Suppressor macrophage treated with lipopolysaccharide for 4 hours (primary cell): ENCODE measurements at places on chromosomes 12 and 14.

DNA sequence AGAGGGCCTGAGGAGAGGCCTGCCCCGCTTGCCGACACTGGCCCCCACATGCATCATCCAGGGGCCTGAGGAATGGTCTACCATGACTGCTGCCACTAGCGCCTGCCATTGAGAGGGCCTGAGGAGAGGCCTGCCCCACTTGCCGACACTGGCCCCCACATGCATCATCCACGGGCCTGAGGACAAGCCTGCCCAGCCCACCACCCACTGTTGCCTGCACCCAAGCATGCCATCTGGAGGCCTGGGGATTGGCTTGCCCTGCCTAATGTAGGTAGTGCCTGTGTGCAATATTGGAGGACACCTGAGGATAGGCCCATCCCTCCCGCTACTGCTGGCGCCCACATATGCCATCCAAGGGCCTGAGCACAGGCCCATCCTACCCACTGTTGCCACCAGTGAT is 24.4 kb downstream of the CYP46A1 start:
- no peak for DNase-seq

GRCh38 chr14:58815794-58816193 is 178.0 kb downstream of the DACT1 start:
- no peak for DNase-seq

- no peak for DNase-seq
Observed at GRCh38 chr12:89889062-89889461, 180.4 kb upstream of the ATP2B1 start.

DNA sequence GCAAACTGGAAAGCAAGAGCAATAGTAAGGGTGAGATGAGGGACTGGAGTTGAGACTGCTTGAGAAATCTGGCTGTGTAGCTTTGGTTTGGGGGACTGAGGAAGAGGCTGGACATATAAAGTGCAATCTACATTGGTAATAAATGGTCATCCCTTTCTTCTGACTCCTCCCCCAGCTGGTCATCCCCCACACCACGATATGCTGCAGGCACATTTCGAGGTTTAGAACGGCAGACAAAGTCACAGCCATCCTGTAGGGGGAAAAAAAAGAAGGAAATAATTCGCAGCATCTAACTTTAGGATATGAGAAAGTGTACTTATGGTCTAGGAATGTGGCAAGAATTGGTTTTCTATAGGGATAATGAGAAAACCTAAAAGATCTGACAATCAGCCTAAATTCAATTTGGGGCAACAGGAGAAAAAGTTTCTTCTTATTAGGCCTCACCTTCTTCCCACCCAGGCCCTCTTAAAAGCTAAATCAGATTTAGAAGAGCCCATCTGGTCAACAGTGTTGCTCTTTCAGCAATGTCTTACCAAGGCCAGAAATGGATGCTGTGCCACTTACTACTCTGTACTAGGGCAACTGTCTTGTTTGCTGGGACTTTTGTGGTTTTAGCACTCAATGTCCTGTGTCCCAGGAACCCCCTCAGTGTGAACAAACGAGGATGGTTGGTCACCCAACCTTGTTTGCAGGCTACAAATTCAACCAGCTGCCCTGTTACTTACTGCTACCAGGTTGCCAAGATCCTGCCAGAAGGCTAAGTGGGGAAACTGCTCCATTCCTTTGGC is 7.6 kb downstream of the M6PR start:
- DNase-seq: no peak

GRCh38 chr12:114894076-114894475 is 210.1 kb upstream of the TBX3 start:
- DNase-seq: no peak

DNA sequence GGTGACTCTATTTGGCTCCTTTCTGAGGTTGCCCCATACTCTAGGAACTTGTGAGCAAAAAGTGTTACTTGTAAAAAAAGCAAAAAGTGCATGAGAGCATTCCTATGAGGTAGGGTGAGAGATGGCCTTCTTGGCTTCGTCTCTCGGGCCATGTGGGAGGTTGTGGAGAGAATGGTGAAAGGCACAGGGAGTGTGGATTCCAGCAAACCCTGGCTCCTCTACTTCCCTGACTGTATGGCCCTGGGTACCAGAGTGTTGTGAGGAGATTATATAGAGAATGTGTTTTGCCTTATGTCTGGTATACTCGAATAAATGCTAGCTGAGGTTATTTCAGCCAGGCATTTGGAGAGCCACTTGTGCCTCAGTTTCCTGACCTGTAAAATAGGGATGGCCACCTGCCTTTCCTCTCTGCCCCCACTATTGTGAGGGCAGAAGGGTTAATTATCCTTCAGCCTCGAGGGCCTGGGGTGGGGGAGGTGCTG is 11.0 kb downstream of the PLEKHG3 start:
- DNase-seq: no peak

DNA sequence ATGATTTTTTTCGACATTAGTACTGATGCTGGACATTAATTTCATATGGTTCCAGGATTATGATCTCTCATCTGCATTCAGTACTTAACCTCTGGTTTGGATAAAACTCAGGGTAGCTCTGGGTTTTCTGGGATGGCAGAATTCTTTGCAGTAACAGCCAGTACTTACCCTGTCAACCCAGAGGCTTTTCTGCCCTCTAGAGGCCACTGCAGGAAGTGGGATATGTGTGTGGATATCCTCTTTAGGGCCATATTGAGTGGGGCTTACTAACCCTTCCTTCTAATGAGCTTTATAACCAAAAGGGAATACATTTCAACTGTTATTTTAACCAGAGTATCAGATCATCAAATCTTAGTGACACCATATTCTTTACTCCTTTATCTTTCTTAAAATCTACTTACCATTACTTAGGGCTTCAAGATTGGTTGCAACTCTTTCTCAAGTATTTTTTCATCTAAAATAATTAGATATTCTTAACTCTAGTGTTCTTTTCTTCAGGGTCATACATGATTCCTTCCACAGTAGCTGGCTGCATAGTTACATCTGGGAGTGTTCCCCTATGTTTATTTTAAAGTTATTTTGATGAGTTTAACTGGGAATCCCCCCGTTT is 488.0 kb upstream of the STXBP6 start:
- DNase-seq: peak; percentile 44

DNA sequence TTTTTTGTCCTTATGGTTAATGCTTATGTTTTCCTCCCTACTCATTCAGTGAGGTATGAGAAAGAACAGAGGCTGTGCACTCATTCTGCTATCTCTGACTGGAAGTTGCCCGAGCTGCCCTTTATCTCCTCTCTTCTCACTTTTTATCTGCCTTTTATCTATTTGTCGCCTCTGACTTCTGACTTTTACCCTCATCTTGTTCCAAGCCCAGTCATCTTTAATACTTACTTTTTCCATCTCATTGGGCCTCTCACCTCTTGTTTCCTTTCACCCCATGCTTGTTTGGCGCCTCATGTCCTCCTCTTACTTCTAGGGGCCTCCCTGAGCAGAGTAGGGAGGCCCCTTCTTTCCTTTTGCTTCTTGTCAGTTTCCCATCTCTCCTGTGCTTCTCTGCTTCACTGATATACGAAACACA is 50.7 kb downstream of the DIP2B start:
- DNase-seq: no peak

- peak; percentile 47 for DNase-seq
Observed at GRCh38 chr12:49296034-49296835, 1.3 kb downstream of the PRPH start.

GRCh38 chr12:5177096-5177495 is 133.4 kb downstream of the KCNA5 start:
- DNase-seq: no peak

GRCh38 chr12:22415342-22416309 is 81.1 kb upstream of the ST8SIA1 start:
- no peak for DNase-seq

DNA sequence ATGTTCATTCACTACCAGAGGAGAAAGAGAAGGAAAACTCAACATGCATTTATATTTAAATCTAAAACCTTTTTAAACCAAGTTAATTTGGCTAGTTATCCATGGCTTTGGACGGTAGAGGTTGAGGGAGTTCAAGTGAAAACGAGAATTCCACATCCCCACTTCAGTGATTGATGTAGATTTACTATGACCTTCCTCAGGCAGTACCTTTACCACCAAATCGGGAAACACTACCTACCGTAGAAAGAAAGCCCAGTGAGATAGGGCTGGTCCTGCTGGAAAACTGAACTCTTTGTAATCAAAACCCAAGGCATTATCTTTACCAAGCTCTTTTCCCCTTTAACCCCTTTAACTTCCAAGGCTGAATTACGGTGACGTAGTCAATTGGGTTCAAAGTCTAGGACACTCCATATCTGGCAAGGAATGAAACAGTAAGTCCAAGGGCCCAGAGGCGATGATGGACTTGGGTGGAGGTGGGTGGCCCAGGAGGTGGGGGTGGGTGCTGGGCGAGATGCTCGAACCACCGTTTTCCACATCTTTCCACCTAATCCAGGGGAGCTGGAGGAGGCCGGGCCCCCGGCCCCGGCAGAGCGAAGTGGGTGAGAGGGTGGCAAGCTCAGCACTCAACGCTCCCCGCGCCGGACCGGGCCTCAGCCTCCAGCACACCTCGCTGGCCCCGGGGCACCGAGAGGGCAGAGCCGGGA is 618 bp downstream of the SEC23A start:
- peak; percentile 25 for DNase-seq

- DNase-seq: peak; percentile 16
Observed at GRCh38 chr12:51621156-51621922, 30.3 kb downstream of the SCN8A start.

DNA sequence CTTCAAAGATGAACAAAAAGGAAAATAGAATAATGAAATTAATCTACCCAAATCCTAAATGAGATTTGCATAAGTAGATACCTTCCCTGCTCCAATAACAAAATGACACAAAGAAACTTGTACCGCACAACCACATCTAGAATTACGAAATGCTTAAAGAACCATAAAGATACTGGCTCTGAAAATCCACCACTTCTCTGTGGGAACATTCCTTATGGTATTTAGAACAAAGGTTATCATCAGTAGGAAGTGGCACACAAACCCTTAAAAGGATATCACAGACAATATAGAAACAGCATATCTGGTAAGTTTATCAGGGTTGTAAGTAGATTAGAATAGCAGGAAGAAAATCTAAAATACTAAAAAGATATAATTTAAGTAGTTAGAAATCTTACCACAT is 11.6 kb downstream of the IAPP start:
- no peak for DNase-seq

DNA sequence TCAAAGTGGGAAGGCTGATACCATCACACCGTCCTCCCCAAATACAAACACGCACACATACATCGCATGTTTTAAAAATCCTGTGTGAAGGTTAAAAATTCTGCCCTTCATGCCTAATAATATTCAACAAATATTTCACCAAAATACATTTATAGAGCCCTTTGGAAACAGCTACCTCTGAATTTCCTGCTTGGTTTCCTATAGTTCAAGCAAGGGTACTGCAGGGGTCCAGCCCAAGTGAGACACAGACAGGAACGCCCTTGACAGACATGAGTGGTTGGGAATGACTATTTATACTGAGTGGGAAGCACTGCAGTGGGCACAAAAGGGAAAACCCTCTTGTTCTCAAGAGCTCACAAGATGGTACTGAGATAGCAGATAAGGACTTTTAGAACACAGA is 51.0 kb downstream of the ST8SIA1 start:
- DNase-seq: no peak

GRCh38 chr14:49972823-49973222 is 79.9 kb downstream of the ARF6 start:
- peak; percentile 52 for DNase-seq

GRCh38 chr12:127275416-127275815 is 991.6 kb upstream of the TMEM132C start:
- DNase-seq: peak; percentile 26

GRCh38 chr12:65741656-65742017 is 82.6 kb upstream of the HMGA2 start:
- DNase-seq: peak; percentile 12

- peak; percentile 72 for DNase-seq
Observed at GRCh38 chr14:61565836-61566536, 129.3 kb upstream of the HIF1A start.

GRCh38 chr12:5008661-5009060 is 35.0 kb upstream of the KCNA5 start:
- DNase-seq: peak; percentile 5

- no peak for DNase-seq
Observed at GRCh38 chr14:76617440-76617839, 143.8 kb upstream of the VASH1 start.

DNA sequence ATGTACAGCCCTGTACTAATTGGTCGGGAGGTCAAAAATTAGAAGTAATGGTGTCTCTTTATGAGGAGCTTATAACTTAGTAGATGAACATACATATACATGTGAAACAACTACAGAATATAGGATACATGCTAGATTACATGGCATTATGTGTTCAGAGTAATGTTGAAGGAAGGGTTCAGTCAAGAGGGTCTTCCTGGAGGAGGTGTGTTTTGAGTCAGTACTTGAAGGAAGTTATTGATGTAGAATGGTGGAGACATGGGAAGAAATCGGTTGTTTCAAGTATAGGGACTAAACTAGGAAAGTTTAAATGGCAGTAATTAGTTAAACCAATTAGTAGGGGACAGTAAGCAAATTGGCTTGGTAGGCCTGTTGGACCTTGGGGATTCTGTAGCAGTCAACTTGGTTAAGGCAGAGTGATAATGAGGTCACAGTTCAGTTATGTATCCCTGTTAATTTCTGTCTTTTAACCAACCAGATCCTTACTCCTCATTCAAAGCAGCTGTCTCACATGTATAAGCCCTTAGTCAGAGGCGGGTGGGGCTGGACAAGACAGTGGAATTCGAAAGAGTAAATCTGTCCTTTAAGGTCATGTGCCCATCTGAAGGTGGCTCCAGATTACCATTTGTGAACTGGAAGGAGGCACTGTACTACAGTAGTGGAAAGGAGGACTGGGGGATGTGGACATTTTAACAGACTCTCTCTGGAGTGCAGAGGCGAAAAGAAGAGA is 3.5 kb upstream of the ANKRD52 start:
- DNase-seq: peak; percentile 30

DNA sequence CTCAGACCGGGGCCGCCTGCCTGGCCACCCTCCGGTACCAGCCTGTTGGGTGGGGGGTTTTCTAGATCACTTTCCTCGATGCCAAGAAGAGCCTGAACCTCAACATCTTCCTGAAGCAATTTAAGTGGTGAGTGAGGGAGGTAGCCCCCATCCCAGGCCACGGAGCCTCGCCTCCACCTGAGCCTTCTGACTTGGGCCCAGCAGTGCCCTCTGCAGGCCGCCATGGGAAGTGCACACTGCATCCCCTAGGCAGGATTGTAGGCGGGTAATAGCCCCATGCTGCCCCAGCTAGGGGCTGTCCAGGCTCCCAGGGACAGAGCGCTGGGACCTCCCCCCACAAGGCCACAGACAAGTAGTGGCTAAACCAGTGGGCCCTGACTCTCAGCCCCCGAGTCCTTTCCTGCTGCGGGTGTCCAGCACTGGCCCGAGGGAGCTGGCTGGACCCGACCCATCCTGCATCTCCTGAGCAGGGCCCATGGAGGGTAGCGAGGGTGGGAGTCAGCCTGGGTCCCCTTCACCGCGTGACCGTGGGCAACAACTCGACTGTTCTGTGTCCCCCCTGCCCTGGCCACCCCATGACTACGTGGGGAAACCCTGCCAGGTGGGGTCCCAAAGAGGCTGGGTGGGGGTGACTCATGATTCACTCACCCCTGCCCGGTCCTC is 15.3 kb upstream of the ADSS1 start:
- DNase-seq: peak; percentile 74

- DNase-seq: peak; percentile 75
Observed at GRCh38 chr14:64826845-64827244, 52.9 kb downstream of the SPTB start.
